ENCODE measurements at places on chromosomes 12 and 14. TPM values are rescaled to one million over a fixed set of nuclear protein-coding genes. Genes with fewer than 3 reads are reported as not detected.

DNA sequence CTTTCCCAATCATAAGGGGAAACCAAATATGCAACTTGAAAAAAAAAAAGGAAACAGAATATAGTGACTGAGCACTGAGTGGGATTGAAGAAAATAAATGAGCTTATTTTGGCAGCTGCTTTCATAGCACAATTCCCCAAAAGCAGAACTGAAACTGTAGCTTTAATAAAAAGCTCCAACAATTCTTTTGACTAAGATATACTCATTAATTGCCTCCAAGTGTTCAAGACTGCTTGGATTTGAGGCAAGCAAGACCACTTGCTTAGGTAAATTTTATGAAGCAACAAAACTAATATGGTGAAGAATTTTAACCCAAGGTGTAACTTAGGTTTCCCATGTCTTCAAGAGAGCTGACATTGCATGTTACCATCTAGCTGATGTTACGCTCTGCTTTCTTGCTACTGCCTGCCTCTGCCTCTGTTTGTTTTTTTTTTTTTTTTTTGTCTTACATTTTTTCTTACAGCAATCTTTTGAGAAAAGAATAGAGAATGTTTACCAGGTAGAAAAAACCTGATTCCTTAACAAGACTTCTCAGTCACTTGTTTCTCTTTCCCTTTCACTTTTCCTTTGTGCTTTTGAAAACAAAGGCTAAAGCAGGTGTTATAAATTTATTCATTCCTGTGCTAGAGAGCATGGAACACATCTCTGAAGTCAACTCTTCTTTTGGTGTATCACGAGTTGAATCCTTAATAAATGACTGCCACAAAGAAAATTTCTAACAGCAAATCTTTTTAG is 134.4 kb downstream of the BCAT1 start:
- DNase-seq = no peak

OTX2 gene
- total RNA-seq = not detected

CNTN1 gene
- not detected for total RNA-seq

GRCh38 chr12:754851-755562 is 2.6 kb downstream of the WNK1 start:
- DNase-seq = peak; percentile 51

DNA sequence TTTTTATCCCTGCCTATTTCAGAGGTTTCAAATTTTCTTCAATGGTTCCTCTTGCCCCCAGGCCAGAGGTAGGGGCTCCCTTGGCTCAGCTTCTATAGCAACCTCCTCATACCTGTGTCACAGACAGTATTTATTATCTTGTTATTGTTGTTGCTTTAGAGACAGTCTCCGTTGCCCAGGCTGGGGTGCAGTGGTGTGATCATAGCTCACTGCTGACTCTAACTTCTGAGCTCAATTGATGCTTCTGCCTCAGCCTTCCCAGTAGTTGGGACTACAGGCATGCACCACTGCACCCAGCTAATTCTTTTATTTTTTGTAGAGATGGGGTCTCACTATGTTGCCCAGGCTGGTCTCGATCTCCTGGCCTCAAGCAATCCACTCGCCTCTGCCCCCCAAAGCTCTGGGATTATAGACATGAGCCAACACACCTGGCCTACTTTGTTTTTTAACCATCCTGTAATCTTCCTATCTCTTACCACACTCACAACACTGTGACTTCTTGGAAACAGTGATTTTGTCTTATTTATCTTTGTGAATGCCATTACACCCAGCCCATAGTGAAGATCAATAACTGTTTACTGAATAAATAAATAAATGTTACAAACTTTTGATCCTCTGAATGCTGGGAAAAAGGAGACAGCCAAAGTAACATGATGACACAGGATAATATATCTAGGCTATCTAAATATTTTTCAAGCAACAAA is 95.9 kb downstream of the PHLDA1 start:
- no peak for DNase-seq

DNA sequence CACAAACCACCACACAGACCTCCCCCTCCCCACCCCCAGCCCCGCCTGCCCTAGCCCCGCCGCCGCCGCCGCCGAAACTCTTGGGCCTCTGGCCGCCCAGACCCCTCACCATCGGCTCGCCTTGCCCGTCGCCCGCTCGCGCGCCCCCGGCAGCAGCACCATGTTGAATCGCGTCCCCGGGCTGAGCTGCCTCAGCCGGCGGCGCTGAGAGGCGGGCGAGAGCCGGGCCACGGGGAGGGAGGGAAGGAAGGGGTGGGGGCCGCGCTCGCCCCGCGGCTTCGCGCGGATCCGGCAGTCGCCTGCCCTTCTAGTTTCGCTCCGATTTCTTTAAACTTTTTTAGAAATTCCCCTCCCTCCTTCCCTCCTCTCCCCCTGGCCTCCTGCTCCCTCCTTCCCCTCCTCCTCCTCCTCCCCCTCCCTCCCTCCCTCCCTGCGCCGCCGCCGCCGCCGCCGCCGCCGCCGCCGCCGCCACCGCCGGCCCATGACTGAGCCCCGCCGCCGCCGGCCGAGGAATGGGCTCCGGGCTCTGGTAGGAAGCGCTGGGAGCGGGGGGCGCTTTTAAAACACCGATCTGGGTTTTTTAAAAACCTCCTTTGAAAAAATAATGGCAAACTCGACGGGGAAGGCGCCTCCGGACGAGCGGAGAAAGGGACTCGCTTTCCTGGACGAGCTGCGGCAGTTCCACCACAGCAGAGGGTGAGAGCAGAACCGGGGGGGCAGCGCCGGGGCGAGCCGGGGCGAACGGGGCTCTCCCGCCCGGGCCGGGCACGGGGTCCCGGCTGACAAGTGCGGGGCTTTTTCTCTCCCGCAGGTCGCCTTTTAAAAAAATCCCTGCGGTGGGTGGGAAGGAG is at the start of gene ARID2:
Gene ARID2, plus strand, starts transcription at position 474 of the 851 bp plus-strand sequence. Its CDS starts 131 bp downstream, at position 605.
- DNase-seq = peak; percentile 70

DNA sequence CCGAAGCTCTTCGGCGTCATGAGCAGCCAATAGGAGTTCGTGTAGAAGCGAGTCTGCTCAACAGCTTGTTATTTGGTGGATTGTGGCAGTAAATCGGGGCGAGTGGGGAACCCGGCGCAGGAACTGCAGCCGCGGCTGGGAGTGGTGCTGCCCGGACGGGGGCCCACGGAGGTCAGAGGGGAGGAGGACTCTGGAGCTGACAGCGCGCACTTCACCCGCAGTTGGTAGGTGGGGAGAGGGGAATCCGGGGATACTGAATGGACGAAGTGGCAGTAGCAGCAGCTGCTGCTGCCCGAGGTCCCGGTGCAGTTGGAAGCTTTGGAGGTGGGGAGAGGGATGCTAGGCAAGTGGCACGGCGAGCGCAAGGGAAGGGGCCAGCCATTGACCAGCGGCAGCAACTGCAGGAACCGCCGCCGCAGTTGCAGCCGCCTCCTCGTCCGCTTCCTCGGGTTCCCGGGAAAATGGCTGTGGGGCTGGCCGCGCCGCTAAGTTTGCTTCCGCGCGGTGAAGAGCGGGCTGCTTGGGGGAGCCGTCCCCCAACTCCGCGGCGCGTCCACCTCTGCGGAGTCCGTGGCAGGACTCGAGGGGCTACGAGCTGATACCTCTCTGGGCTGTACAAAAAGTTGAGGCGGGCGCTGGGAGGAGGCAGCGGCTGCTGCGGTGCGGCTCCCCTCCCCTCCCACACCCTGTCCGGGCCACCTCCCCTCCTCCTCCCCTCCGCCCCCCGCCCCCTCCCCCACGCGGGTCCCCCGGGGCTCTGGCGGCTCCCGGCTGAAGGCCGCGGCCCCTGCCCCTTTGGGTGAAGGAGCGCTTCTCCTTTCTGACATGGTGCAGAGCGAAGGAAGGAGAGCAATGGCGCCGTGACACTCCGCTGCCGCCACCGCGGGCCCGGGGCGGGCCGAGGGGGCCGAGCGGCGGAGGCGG is at the start of gene ARID4A:
Gene ARID4A, plus strand, starts transcription at position 79 of the 924 bp plus-strand sequence. CDS start 1,300 bp downstream, outside the sequence.
- DNase-seq = peak; percentile 93

- no peak for DNase-seq
These were observed 85.4 kb downstream of the CRACR2A start for GRCh38 chr12:3667485-3667884.

DNA sequence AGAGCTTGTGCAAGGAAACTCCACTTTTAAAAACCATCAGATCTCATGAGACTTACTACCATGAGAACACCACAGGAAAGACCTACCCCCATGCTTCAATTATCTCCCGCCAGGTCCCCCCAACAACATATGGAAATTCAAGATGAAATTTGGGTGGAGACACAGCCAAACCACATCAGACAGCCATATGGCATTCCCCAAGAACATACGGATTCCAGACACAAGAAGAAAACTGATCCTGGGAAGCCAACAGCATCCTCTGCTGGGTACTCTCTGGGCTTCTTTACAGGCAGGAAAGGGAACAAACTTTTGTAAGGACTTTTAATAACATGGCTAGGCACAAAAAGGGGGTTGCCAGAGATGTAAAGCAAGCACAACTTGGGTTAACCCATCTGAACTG is 127.2 kb downstream of the TMEM132C start:
- no peak for DNase-seq

DNA sequence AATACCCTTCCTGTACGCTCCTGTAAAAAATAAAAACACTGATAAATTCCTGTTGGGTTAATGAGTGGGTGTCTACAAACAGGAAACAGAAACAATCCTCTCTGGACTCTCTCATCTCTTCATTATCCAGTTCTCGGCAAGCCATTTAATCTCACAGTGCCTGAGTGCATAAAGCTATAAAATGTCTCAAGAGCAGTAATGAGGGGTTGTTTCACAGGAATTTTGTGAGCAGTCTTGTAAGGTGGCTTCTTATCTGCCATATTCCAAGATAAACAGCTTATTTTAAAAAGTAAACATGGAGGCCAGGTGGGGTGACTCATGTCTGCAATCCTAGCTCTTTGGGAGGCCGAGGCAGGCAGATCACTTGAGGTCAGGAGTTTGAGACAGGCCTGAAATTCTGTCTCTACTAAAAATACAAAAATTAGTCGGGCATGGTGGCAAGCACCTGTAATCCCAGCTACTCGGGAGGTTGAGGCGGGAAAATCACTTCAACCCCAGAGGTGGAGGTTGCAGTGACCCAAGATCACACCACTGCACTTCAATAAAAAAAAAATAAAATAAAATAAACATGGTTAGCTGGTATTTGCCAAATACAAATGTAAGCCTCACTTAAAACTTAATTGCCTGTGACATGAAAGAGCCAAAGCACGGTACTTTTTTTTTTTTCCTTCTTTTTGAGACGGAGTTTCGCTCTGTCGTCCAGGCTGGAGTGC is 54.0 kb downstream of the CLIP1 start:
- DNase-seq = no peak

DNA sequence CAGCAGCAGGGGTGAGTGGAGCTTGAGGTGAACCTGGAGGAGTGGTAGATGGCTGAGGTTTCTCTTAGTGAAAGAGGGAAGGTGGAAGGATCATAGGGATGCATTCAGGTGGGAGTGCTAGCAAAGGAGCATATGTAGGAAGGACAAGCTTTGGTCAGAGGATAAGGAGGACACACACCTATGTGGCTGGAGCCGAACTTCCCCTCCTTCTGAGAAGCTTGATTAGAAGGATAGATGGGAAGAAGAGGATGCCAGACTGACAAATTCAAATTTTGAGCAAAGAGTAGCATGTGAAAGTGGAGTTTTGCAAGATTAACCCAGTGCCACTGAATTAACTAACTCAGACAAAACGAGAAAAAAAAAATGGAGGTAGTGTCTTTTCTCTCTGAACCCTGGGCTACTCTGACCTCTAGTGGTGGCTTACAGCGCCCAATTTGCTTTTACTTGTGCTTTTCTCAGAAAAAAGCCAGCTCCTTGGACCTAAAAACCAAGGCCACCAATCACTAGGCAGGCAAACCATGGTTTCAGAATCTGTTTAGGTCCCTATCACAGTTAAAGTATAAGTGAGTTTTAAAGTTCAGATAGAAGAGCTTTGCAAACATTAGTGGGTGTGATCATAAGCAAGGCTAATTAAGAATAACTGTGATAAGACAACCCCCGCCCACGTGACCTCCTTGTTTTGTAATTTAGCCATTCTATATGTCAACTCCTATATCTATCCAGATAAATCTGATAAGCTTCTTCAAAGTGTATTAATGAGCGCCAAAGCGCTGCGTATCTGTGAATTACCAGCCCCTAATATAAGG is 15.5 kb downstream of the EMP1 start:
- DNase-seq = peak; percentile 81

DNA sequence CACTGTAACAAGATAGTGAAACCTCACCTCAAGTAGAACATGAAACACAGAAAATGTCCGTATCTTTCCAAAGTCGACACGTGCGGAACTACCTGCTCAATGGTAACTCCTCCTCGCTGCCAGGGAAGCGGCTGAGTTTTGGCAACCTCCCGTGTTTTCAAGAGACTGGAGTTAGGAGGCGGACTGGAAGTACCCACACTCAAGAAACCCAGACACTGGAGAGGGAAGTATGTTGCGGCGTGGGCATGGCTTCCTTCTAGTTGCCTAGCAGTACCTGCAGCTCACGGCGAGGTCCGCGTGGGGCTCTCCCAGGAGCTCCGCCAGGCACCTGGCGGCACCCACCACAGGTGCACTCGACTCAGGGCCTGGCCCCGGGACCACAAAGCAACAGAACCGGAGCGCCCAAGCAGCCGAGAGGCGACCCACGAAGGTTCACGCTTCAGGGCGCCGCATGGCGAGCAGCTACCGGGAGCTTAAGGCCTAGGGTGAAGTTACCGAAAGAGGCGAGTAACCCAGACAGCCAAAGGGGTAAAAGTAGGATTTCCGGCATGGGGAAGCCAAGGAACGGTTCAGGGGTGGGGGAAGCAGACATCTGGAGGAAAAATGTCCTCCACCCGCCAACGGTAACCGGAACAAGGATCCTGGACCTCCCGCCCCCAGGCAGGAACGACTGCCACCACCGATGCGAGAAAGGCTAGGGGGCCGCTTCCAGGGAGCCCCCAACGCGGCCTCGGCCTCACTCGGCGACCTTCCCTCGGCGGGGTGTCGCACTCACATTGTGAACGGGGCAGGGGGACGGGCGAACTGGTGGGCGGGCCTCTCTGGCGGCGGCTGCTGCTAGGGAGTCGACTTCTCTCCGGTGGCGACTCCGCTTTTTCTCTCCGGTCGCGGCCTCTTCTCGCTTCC is 608 bp downstream of the PTGES3 start:
- DNase-seq = peak; percentile 53

AQP2 gene
- not detected for total RNA-seq

BEGAIN gene
- 0.10 TPM for total RNA-seq

GRCh38 chr14:106837870-106838269 is 1311.5 kb downstream of the TMEM121 start:
- DNase-seq = no peak

GRCh38 chr14:76324133-76324532 is 51.8 kb upstream of the ESRRB start:
- no peak for DNase-seq
